Left hindlimb (tissue), 1 donor: ENCODE measurements at places on chromosomes 7 and 10.

DNA sequence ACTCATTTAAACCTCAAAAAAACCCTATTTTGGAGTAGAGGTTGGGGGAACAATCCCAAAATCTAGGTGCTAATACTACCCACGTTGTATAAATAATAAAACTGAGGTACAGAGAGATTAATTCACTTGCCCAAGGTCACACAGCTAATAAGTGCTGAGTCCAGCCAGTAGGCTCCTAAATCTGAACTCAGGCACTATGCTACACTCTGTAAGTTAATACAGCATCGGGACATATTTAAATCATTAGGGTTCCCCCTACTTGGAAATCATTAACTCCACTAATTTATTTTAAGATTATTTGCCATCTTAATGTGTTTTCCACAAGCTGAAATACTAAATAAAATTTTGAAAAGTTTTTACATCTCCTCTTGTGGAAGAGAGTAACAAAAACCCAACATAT lies 24.2 kb downstream of the PIP4K2A start:
- DNase-seq, result no peak

DNA sequence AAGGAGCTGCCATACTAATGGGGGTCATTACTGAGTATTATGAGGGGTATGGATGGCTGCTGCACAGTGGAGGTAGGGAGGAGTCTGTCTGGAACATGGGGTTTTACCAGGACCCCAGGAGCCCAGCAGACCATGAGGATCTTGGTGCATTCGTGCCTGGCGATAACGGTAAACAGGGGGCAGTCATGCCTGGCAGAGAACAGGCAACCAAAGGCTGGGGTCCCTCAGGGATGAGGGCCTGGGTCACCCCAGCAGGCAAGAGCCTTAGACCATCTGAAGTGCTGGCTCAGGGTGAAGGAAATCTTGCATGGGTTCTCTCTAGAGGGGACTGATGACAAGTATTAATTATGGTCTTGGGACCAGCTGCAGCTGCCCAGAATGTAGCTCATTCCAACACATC lies 46.1 kb downstream of the MYL10 start:
- no peak for DNase-seq

GRCh38 chr10:113463777-113464176 lies 89.1 kb upstream of the HABP2 start:
- peak; percentile 66 for DNase-seq

DNA sequence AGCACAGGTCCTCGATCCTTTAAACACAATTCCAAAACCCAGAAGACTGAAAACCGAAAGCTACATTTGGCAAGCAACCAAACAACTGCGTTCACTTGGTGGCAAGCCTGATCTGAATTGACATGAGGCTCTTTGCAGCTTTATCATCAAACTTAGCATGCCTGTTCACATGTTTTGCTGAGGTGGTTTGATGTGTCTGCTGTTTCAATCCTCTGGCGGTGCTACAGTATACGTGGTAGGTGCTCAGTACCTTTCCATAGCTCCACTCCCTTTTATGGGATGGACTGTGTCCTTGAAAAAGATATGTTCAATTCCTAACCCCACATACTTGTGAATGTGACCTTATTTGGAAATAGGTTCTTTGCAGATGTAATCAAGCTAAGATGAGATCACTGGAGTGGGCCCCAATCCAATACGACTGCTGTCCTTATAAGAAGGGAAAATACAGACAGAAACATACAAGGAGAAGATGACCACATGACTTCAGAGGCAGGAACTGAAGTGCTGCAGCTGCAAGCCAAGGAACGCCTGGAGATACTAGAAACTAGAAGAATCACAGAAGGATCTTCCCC lies 33.4 kb downstream of the CCDC6 start:
- DNase-seq, result no peak

DNA sequence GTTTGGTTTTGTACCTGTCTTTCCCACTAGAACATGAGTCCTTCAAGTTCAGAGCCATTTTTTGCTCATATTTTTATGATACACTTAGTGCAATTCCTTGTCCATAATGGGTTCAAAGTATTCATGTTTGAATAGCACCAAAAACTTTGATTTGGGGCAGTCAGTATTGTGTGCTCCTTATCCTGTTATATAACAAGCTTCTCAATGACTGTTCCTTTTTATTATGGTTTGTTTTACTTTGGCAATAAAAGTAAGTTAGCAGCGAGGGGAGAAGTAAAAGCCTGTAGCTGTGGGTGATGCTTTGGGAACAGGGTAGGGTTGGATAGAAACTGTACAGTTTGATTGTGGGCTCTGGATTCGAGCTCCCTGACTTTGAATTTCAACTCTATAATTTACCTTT lies 174.4 kb upstream of the PCLO start:
- no peak for DNase-seq

DNA sequence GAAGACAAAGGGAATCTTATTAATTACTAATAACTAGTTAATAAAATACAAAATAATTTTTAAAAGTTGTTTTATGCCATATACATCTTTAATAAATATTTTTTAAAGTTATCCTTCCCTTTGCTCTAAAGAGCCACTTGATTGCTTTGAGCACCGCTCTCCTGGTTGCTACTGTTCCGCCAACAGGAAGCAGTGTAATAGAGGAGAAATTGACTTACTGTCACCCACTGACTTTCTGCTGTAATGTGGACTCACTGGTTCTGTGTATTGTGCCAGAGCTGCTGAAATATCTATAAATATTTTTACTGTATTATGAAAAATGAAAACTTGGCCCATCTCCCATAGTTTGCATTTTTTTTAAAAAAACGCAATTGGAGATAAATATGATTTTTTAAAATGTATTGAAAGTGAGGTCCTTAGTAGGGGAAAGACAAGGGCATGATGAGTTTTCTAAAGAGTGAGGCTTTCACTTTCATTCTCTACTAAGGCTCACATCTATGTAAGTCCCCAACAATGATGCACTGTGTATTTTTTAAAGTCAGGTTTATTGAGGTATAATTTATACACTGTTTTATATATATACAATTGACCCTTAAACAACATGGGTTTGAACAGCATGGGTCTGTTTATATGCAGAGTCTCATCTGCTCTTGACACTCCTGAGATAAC lies 100.5 kb downstream of the NPY start:
- no peak for DNase-seq

DNA sequence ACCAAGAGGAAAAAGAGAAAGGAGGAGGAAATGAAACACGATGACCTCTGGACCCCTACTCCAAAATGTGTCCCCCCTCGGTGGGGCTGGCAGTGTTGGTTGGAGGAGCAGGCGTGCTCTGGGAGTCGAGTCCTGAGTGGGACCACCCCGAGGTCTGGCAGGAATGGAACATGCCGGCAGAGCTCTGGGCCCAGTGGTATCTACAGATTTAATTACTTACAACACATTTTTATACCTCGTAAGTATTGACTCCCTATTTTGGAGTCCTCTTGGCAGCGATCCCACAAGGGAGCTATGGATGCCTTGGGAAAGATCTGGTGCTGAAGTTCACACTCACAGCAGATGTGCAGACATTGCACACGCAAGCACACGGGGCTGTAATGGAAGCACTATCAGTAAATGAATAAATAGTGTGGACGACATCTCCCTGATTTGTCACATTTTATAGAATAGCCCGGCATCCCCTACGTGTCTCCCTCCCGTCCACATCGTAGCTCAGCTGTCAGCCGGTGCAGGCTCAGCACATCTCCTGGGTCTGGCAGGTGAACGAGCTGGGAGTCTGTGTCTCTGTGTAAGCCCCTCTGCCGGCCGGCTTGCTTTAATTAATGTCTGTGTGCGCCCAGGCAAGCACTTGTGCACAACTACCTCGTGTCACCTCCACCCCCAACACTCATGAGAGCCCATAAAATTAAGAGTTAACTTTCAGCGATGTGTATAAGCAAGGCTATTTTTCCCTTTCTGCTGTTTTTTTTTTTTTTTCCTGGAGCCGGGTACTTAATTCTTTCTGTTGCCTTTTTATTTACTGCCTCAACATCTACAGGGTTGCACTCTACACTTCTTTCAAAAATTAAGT lies 603.2 kb downstream of the LRMDA start:
- DNase-seq, result no peak
